ENCODE measurements at places on chromosomes 3 and 15. TPM values are rescaled to one million over a fixed set of nuclear protein-coding genes. Genes with fewer than 3 reads are reported as not detected.

The ATP6V1A gene
- 18.8 TPM for total RNA-seq

The CPA3 gene
- total RNA-seq = not detected

The PLA2G4B gene
- 2.2 TPM for total RNA-seq

The GPR160 gene
- 1.7 TPM for total RNA-seq

The P4HTM gene
- 14.5 TPM for total RNA-seq

The ITGA11 gene
- 7.0 TPM for total RNA-seq

The LRRC34 gene
- not detected for total RNA-seq

The IL17RD gene
- 0.43 TPM for total RNA-seq

The CLRN1 gene
- total RNA-seq = not detected

The IQCB1 gene
- 11.2 TPM for total RNA-seq

The LINGO1 gene
- 9.3 TPM for total RNA-seq

The IRAK2 gene
- 21.8 TPM for total RNA-seq

The PRICKLE2 gene
- 2.4 TPM for total RNA-seq

The ABCF3 gene
- total RNA-seq = 33.7 TPM

The SLC22A13 gene
- not detected for total RNA-seq

The DHFR2 gene
- 2.8 TPM for total RNA-seq

The CCR8 gene
- total RNA-seq = not detected

The PPCDC gene
- total RNA-seq = 15.5 TPM

The SPSB4 gene
- total RNA-seq = 0.14 TPM

The TMCO5A gene
- total RNA-seq = not detected

The GXYLT2 gene
- 2.1 TPM for total RNA-seq

The ROBO2 gene
- total RNA-seq = not detected

The MORC1 gene
- total RNA-seq = not detected

The FBLN2 gene
- 2.1 TPM for total RNA-seq

The POLQ gene
- total RNA-seq = 7.4 TPM

The SPESP1 gene
- not detected for total RNA-seq

The CLEC3B gene
- total RNA-seq = not detected

The MAGEL2 gene
- not detected for total RNA-seq

The HRG gene
- total RNA-seq = not detected

The GABRB3 gene
- 76.9 TPM for total RNA-seq

The SNURF gene
- 10.4 TPM for total RNA-seq

The B2M gene
- total RNA-seq = 419 TPM

The C3orf20 gene
- total RNA-seq = not detected

The ITIH1 gene
- not detected for total RNA-seq

The DLEC1 gene
- total RNA-seq = not detected

The GPR27 gene
- 2.5 TPM for total RNA-seq

The ZNF620 gene
- 2.0 TPM for total RNA-seq

The SCN5A gene
- total RNA-seq = 1.0 TPM

The CDHR4 gene
- total RNA-seq = 0.21 TPM

The CCDC9B gene
- 18.3 TPM for total RNA-seq

The CNTN6 gene
- total RNA-seq = not detected

The LDHAL6B gene
- total RNA-seq = not detected

The ZNF502 gene
- total RNA-seq = 1.6 TPM

The CFAP20DC gene
- 2.5 TPM for total RNA-seq

The BNC1 gene
- total RNA-seq = 1.2 TPM

The WDR93 gene
- total RNA-seq = 0.18 TPM

The CAMKV gene
- 0.32 TPM for total RNA-seq

The CAND2 gene
- total RNA-seq = 0.45 TPM

The CASR gene
- total RNA-seq = not detected

The ARL14 gene
- 0.56 TPM for total RNA-seq

The CLPX gene
- 47.0 TPM for total RNA-seq

The IGF2BP2 gene
- total RNA-seq = 10.8 TPM

The GOLGA8R gene
- total RNA-seq = 0.15 TPM

The ADGRG7 gene
- not detected for total RNA-seq

The CMTM8 gene
- total RNA-seq = 13.0 TPM

The LSMEM2 gene
- not detected for total RNA-seq
